ENCODE measurements at places on chromosomes 4 and X.

GRCh38 chr4:73505567-73505966, 24.0 kb downstream of the AFM start:
- no peak for DNase-seq

GRCh38 chr4:128288689-128289106, 1.1 kb upstream of the PGRMC2 start:
- DNase-seq, result no peak

- no peak for DNase-seq
These were observed at the start of gene NUDT11 for GRCh38 chrX:51496501-51497291. NUDT11 (minus strand) TSS chrX:51496592; CDS start chrX:51496444, 148 bp downstream.

DNA sequence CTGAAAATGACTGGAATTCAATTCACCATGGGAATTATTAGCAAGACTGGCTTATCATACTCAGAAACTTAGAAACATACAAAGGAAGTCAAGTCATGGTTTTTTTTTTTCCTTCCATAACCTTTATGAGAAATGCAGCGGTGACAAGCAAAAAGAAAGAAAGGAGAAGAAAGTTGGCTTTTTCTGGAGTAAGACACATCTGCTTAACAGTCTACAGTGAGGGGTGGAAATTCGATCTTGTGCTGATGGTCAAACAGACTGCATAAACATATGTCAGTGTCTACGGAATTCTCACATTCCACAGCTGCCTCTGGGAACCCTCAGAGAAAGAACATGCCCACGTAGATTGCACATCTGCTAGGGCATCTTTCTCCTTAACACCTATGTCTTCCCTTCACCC, 54.6 kb downstream of the PROM1 start:
- no peak for DNase-seq

DNA sequence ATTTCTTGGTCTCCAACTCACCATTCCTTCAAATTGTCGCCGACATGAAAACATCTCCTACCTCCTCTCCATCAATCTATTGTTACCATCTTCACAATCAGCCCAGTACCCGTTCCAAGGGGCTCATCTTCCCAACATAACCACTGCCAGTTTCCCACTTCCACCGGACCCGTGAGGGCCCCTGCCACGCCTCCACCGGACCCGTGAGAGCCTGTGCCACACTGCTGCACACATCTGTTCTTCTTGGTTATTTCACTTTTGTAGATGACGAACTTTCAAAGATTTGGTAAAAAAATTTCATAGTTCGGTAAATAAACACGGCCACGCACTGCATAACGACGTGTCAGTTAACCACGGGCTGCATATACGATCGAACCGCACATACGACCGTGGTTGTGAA, 65.0 kb downstream of the FAT1 start:
- no peak for DNase-seq

DNA sequence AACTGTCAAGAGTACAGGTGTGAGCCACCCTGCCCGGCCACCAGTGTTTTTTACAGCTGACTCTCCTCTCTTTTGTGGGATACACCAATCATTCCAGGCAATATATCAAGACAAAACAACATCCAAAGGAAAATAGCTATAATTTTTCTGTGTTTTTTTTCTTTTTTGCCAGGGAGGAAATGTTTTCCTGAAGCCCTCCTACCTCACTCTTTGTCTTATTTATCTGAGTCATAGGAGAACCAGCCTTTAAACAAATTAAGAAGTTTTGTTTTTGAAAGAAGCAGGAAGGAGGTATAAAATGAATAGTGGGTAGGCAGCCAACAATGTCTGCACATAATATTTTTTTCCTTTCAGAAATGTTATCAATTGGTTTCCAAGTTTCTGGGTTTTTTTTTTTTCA, 493.9 kb downstream of the CCSER1 start:
- no peak for DNase-seq

GRCh38 chr4:53780736-53781400, 189.6 kb upstream of the LNX1 start:
- DNase-seq, result no peak

DNA sequence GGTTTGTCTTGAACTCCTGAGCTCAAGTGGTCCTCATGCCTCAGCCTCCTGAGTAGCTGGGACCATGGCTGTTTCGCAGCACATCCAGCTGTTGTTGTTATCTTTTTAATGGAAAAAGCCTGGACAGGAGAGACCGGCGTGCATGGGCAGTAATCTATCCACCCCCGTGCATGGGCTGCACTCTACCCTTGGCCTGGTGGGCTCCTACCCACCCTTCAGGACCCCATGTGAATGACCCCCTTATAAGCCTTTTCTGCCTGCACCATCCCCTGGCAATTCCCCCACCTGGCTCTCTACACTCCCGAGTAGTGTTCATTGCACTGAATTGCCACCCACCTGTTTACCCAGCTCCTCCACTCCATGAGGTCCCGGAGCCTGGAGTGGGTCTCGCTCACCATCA, 18.9 kb upstream of the HTRA3 start:
- no peak for DNase-seq

- no peak for DNase-seq
These were observed 443.7 kb upstream of the ATOH1 start for GRCh38 chr4:93384887-93385286.

Data from stimulated activated CD8-positive, alpha-beta memory T cell treated with anti-CD3 and anti-CD28 coated beads, Interleukin-7, amount 100 ng/mL, for 1 hour (primary cell).